H1 (cell line): ENCODE measurements at places on chromosomes 12 and 14. TPM values are rescaled to one million over a fixed set of nuclear protein-coding genes. Genes with fewer than 3 reads are reported as not detected.
A peak's percentile ranks its signal among the peaks of the same experiment; 100 is the strongest.

DNA sequence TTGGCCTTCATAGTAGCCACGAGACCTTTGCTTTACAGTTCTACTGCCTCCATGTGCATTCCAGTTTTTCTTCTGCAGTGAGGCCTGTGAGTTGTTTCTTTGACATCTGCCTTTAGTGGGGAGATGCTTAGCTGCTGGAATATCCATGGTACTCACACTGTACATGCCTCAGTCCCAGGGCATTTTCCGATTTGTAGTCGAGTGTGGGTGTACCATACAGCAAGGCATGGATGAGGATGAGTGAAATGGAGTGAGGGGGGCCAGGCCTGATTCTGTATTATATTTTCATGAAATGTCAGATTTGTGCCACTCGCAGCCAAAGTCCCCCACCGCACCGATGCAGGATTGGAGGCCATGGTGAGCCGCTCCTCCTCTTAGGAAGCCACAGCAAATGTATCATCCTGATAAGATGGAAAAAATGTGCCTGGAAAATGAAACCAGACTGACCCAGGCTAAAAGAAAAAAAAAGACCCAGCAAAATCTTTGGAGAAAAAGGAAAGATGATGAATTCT is 173.0 kb downstream of the ADGRD1 start:
- H3K4me3 ChIP-seq, result no peak overlapping the region
- DNase-seq, result no peak
- H3K4me1 ChIP-seq, result no peaks in the 10 kb centered on the region
- 0 out of 2 replicates have a peak, but pooled peaks cover 2% of the 10 kb centered on the region for H3K27me3 ChIP-seq
- H3K36me3 ChIP-seq, result no peaks in the 10 kb centered on the region

GRCh38 chr14:36383767-36384431 is 63.5 kb upstream of the MBIP start:
- DNase-seq, result no peak
- H3K27ac ChIP-seq, result no peak overlapping the region
- H3K36me3 ChIP-seq, result no peaks in the 10 kb centered on the region

Gene SLCO1B1
- total RNA-seq, result 0.13 TPM in 1 of 2 replicates, not detected in the other

DNA sequence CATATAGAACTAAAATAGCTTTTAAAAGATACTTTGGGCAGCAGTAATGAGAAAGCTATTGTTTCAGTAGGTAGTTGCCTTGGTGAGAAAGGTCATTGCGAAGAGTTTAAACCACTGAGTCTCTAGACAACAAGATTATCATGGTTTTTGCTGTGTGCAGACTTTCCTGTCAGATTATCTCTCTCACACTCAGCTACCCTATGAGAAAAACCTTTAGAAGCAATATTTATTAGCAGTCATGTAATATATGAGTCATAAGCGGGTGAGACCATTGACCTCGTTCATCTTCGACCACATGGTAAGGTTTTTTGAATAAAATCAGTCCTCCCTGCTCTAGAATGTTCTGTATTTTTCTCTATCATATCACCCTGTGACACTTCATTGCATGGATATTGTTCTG is 59.9 kb downstream of the GPR65 start:
- H3K4me3 ChIP-seq, result no peak overlapping the region
- H3K36me3 ChIP-seq, result no peaks in the 10 kb centered on the region
- no peaks in the 10 kb centered on the region for H3K4me1 ChIP-seq

Gene DGKA
- total RNA-seq, result 18.0 and 21.3 TPM in 2 replicates

DNA sequence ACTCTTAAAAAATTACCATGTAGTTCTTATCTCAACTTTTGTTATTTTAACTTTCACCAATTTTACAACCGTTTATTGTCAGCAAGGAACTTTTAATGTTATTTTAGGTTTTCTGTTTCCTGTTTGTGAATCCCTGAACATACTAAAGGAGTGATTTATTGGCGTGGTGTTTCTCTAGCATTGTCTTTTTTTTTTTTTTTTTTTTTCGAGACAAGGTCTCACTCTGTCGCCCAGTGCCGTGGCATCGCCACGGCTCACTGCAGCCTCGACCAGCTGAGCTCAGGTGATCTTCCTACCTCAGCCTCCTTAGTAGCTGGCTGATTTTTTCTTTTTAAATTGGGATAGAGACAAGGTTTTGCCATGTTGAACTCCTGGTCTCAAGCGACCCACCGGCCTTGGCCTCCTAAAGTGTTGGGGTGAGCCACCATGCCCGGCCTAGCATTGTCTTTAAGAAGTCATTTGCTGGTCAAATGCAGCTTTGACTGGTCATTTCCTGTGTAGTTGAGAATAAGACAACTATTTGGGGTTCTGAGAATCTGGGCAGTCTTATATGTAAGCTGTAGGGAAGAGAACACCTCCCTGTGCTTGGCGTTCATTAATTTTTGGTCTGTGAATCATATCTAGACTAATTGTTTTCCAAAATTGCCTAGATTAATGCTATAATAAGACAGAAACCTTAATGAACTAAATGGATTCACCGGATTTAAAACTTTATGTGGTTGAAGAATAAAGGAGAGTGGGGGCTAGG is 2.1 kb downstream of the WASHC4 start:
- H3K27ac ChIP-seq, result no peak overlapping the region
- DNase-seq, result no peak

DNA sequence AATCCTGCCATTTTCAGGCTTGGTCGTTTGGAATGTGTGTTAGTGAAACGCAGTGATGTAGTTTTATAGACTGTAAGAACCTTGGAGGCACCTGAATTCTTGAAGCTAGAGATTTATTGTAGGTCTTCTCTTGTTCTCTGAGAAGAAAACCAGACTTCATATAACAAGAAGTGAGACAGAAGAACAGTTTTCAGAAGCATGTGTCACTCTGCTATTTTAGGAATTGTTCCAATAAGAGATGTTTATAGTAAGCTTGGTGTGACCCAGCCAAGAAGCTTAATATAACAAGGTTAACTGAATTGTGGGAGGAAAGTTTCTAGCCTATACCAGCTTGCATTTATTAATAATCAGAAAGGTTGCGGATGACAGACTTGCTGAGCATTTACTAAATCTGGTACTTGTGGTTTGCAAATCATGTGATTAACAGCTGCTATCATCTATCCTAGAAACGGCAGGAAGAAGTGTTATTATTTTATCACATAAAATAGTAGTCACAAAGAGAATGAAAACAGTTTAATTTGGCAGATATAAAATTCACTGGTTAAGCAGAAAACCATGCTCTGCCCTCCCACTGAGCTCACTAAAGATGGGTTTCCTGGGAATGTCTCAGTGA is 49.2 kb upstream of the BCAT1 start:
- no peaks in the 10 kb centered on the region for H3K27me3 ChIP-seq
- H3K4me3 ChIP-seq, result no peak overlapping the region
- H3K36me3 ChIP-seq, result no peaks in the 10 kb centered on the region
- DNase-seq, result no peak
- H3K4me1 ChIP-seq, result no peaks in the 10 kb centered on the region

Gene CDKL1
- 1.6 and 2.2 TPM in 2 replicates for total RNA-seq

DNA sequence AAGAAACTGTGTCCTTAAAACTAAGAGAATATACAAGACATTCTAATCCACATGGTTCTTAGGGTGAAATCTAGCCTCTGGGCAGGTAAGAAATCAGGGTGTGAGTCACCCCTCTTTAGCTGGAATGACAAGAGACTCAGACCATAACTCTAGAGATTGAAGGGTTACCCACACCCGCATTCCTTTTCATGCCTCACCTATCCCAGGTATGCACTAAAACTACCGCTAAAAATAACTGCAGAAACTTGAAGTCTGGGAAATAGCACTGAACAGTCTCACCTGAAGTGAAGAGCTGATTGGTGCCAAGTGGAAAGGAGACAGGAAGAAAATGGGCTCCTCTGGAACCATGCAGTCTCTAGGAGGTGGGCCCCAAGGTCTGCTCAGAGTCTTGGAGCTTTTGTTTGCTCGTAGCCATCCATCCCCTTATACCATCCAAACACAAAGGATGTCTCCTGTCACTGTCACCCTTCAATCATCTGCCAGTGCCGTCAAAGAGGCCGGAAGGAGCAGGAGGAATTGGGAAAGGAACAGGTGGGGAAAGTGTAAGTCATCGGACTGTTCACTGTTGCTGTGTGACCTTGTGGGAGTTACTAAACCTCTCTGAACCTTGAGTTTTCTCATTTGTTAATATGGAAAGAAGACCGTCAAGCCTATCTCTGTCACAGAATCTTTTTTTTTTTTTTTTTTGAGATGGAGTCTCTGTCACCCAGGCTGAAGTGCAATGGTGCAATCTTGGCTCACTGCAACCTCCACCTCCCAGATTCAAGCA is 22.4 kb downstream of the DDX47 start:
- no peaks in the 10 kb centered on the region for H3K4me1 ChIP-seq
- no peaks in the 10 kb centered on the region for H3K27me3 ChIP-seq
- no peak overlapping the region for H3K4me3 ChIP-seq
- H3K27ac ChIP-seq, result no peak overlapping the region

Gene CFAP73
- total RNA-seq, result 0.56 TPM in 1 of 2 replicates, not detected in the other

GRCh38 chr12:49358483-49359141 is 8.7 kb upstream of the SPATS2 start:
- H3K4me3 ChIP-seq, result no peak overlapping the region
- no peaks in the 10 kb centered on the region for H3K4me1 ChIP-seq
- H3K27ac ChIP-seq, result no peak overlapping the region
- H3K27me3 ChIP-seq, result no peaks in the 10 kb centered on the region
- DNase-seq, result no peak
- no peaks in the 10 kb centered on the region for H3K36me3 ChIP-seq

DNA sequence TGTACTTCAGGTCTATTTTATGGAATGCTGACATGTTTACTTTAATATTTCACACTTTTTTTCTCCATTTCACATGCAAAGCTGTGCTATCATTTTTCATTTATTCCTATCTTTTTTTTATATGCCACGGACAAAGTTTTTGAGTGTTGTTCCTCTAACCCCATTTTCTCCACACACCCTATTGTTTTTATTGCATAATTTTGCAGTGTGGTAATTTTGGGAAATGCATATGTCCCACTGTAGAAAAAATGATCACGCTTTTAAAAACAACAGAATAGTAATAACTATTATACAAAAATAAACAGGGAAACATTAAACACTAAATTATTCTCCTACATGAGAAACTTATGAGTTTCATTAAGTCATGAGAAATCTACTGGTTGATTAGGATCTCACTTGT is 14.2 kb downstream of the ZFC3H1 start:
- H3K36me3 ChIP-seq, result peaks cover 7% of the 10 kb centered on the region
- no peaks in the 10 kb centered on the region for H3K27me3 ChIP-seq
- H3K27ac ChIP-seq, result no peak overlapping the region

- no peaks in the 10 kb centered on the region for H3K4me1 ChIP-seq
- H3K27ac ChIP-seq, result no peak overlapping the region
- no peaks in the 10 kb centered on the region for H3K36me3 ChIP-seq
- no peaks in the 10 kb centered on the region for H3K27me3 ChIP-seq
- no peak overlapping the region for H3K4me3 ChIP-seq
Measured at GRCh38 chr12:96883571-96883970, 23.5 kb upstream of the NEDD1 start.

Gene NTF3
- 1.2 and 2.3 TPM in 2 replicates for total RNA-seq

Gene RAPGEF3
- 6.7 and 9.4 TPM in 2 replicates for total RNA-seq

DNA sequence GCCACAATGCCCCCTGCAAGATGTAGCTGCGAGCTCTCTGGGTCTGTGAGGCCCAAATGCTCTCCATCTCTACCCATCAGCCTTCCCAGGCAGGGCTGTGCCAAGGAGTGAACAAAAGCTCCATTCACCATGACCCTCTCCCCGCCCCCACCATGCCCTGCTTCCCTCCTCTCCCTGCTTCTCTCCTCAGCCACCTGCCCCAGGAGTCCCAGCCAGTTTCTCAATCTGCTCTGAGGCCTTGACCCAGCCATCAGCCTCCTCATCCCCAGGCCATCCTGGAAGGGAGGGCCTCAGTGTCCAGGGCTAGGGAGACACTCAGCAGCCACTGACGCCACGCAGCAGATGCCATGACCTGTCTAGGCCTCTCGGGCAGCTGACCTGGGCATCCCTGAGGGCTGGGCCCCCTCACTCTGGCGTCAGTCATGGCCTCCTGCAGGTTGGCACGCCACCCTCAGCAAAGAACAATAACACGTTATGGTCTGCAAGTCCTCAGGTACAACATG is 8.5 kb upstream of the KRT5 start:
- H3K36me3 ChIP-seq, result no peaks in the 10 kb centered on the region
- no peaks in the 10 kb centered on the region for H3K27me3 ChIP-seq
- no peaks in the 10 kb centered on the region for H3K4me1 ChIP-seq

GRCh38 chr12:32773691-32774090 is 18.0 kb upstream of the YARS2 start:
- no peaks in the 10 kb centered on the region for H3K36me3 ChIP-seq
- H3K27ac ChIP-seq, result no peak overlapping the region
- H3K4me1 ChIP-seq, result no peaks in the 10 kb centered on the region
- no peaks in the 10 kb centered on the region for H3K27me3 ChIP-seq

Gene DHRS2
- total RNA-seq, result 0.44 and 1.1 TPM in 2 replicates

DNA sequence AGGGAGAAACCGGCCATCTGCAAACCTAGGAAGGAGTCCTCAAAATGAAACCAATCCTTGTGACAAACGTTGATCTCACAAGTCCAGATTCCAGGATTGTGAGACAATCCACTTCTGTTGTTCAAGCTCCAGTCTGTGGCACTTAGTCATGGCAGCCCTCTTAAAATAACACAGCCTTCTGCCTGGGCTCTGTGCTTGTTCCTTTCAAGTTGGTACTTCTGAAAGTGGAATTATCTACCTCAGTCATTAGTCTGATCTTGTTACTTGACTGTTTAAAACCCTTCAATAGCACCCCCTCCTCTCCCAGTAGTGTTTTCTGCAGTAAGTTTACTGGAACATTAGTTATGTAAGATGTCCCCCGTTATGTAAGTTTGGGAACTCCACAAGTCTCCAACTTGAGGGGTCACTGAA is 111.0 kb upstream of the HIF1A start:
- no peak overlapping the region for H3K27ac ChIP-seq
- no peak overlapping the region for H3K4me3 ChIP-seq
- no peaks in the 10 kb centered on the region for H3K36me3 ChIP-seq
- no peaks in the 10 kb centered on the region for H3K27me3 ChIP-seq
- no peak for DNase-seq
- H3K4me1 ChIP-seq, result no peaks in the 10 kb centered on the region; the same call in 1 of the 2 replicates

- H3K36me3 ChIP-seq, result no peaks in the 10 kb centered on the region
- H3K27ac ChIP-seq, result no peak overlapping the region
- no peaks in the 10 kb centered on the region for H3K27me3 ChIP-seq
- no peaks in the 10 kb centered on the region for H3K4me1 ChIP-seq
- no peak for DNase-seq
- H3K4me3 ChIP-seq, result no peak overlapping the region
Measured at GRCh38 chr12:5808981-5809380, 136.1 kb downstream of the ANO2 start.

- H3K27me3 ChIP-seq, result peaks cover 61% of the 10 kb centered on the region
- H3K36me3 ChIP-seq, result no peaks in the 10 kb centered on the region
- H3K27ac ChIP-seq, result no peak overlapping the region
- peaks cover 18% of the 10 kb centered on the region for H3K4me1 ChIP-seq
- H3K4me3 ChIP-seq, result no peak overlapping the region
- peak; percentile 56 for DNase-seq
Measured at GRCh38 chr12:1634590-1635191, 5.7 kb downstream of the WNT5B start.
